CD4-positive, alpha-beta T cell treated with Interleukin-21 for 1 hour (primary cell): ENCODE measurements at places on chromosomes 4 and X.

DNA sequence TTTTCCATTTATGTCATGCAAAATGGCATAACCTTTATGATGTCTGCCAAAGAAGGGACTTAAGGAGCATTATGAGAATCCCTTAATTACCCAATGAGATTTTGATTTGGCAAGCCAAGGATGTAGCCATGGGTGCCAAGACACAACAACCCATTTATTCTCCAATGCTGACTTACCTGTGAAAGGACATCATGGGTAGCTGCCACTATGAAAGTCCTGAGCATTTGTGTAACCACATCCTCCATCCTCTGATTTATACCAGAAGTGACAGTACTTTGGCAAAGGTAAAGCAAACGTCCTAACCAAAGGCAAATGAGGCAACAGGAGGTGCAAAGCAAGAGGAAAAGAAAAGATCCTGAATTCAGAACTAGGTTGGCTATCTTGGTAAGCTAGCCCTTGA lies 87.3 kb upstream of the EMCN start:
- DNase-seq, result no peak

- no peak for DNase-seq
These were observed 20.0 kb upstream of the MBNL3 start for GRCh38 chrX:132508834-132509233.

GRCh38 chr4:156596026-156596425 lies 375.6 kb downstream of the PDGFC start:
- no peak for DNase-seq

DNA sequence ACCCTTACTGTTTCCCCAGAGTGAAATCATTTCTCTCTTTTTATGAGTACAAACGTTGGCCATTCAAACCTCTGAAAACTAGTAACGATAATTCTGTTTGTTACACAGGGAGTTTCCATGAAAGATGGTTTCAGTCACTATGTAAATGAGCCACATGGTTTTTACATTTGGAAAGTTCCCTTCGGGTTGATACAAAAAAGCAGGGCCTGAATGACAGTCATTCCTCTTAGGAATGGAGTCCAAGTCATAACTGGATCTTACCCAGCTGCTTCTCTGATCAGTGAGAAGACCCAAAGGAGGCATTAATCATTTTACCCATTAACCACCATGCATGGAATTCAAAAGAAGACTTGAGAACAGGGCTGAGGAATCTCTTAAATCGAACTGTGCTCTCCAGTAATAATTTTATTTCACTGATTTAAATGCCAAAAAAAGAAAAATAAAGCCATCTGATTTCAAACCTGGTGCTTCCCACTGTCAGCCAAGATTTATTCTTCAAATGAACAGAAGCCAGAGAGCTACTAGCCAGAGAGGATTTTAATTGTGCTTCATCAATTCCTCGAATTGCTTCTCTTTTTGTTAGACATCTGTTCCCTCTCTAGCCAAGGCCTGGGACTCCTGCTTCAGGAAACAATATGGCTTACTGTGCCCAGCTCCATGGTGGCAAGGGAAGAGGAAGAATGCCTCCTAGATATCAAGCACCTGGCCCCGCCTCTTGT lies 3.2 kb downstream of the SOWAHB start:
- DNase-seq, result no peak

GRCh38 chrX:110733166-110733565 lies 62.5 kb downstream of the CHRDL1 start:
- DNase-seq, result no peak

GRCh38 chrX:37871626-37872302 lies 24.4 kb upstream of the DYNLT3 start:
- no peak for DNase-seq

DNA sequence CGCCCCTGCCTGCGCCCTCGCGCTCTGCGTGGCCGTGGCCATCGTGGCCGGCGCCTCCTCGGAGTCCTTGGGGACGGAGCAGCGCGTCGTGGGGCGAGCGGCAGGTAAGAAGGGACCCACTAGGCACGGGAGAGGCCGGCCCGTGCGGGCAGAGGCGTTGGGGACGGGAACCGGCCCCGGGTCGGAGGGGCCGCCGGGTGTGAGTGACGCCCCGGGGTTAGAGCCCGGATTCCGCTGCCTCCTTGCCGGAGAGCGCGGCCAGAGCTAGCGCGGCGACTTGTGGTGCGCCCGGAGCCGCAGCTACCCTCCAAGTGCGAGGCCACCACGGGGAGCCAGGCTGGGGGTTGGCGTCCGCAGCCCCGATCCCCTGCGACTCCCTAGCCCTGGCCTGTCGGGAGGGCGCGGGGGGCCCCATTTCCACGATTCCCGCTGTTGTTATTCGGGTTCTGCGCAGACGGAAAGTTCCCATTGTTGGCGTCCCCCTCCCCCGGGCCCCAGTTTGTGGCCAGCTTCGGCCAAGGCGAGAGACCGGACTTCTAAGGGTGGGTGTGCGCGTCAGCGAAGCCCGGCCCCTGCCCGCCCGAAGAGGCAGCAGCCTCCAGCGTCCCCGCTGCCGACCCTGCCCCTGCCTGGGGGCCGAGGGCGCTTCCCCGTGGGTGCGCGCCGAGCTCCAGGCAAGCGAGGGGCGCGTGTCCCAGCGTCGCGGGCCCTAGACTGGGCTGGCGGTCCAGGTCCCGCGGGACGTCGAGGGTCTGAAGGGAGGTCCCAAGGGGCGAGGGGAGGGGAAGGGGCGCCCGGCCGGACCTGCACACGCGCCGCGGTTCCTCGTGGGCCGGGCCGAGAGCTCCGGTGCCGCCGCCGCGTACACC lies 1.1 kb downstream of the FGFR3 start:
- no peak for DNase-seq

- DNase-seq, result no peak
These were observed 205.5 kb upstream of the MBNL3 start for GRCh38 chrX:132694382-132694781.

DNA sequence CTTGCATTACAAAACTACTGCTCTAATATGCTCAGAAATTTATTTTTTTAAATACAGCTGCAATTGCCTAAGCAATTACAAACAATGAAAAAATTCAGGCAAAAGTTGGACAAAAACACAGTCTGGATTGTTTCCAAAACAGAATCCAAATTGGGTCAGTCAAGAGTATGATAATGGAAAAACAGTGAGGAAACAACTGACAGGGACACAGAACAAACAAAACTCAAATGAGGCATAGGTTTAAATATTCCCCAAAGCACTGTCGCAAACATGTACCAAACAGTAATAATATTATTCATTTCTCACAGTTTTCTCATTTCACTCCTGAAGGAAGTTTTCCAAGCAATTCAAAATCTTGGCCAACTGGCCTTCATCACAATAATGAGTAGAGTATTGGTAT lies 386.6 kb downstream of the CENPC start:
- no peak for DNase-seq

DNA sequence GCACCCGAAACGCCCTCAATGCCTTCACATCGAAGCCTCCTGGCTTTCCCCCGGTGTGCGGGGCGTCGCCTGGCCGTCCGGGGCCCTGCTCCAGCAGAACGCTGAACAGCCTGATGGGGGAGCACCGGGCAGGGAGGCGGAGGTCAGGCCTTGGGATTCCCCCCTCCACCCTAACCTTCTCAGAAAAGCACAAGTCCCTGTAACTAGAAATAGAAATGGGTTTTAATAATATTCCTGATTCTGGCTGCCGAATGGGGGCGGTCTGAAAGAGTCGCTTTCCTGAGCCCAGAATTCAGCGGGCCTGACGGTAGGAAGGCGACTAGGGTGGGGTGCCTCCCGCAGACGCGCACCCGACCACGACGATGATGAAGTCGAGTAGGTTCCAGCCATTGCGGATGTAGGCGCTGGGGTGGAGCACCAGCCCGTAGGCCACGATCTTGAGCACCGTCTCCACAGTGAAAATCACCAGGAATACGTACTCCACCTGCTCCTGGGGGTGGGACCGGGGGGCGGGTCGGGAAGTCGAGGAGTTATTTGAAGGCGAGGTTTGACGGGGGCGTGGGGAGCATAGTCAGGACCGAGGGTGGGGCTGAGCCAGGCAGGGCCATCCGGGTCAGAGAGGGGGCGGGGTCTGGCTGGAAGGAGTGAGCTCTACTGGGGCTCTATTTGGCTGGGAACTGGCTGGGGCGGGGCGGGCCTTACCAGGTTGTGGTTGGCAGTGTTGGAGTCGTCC lies 2.5 kb downstream of the CACNA1F start:
- DNase-seq, result peak; percentile 68

- no peak for DNase-seq
These were observed 24.9 kb upstream of the RNF150 start for GRCh38 chr4:141158219-141158618.

GRCh38 chrX:10104958-10105658 lies 51.7 kb upstream of the CLCN4 start:
- DNase-seq, result no peak

DNA sequence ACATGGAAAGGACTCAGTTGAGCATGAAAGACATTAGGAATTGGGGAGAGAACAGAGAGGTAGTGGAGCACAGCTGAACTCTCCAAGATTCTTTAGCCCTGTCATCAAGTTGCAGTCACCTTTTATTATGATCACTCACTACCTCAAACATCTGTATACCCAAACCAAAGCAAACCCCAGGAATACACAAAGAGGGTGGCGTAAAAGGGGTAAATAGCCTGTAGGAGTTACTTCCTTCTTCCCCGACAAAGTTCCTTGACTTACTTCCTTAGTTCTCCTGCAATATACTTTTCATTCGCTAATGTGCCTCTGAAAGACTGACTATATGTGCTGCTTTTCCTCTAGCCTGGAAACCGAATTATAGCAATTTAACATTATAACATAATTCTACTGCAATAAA lies 159.9 kb downstream of the SPRY1 start:
- DNase-seq, result no peak

DNA sequence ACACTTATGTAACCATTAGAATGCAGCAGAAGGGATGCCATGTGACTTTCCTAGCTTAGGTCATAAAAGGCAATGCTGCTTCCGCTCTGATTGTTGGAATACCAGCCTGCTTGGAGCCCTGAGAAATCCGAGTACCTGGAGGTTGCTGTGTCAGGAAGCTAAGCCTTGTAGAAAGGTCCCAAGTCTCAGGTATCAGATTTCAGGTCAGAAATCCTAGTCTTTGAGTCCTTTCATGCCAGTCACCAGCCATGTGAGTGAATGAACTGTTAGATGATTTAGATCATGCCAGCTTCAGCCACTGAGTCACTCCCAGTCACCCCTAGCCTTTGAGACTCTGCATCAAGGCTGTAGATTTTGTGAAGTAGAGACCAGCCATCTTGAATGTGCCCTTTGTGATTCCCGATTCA lies 23.5 kb downstream of the RAP1GDS1 start:
- DNase-seq, result no peak

DNA sequence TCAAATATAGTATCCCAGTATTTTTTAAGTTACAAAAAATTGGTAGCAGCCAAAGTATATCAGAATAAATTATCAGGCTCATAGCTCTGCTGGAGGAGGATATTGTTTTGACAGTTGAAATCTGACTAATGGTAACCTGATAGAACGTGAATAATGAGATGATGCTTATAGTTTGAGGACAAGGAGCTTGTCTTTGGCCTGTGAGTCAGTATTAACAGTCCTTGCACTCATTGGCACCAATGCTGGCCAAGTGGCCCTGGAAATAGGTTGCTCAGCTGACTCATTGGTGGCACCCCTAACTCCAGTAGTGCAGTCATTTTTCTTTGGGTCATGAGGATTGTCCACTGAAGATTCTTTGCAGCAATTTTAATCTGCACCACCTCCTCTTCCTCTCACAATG lies 203.3 kb upstream of the JADE1 start:
- DNase-seq, result no peak

GRCh38 chrX:125289920-125290319 lies 29.8 kb upstream of the TEX13C start:
- DNase-seq, result no peak

DNA sequence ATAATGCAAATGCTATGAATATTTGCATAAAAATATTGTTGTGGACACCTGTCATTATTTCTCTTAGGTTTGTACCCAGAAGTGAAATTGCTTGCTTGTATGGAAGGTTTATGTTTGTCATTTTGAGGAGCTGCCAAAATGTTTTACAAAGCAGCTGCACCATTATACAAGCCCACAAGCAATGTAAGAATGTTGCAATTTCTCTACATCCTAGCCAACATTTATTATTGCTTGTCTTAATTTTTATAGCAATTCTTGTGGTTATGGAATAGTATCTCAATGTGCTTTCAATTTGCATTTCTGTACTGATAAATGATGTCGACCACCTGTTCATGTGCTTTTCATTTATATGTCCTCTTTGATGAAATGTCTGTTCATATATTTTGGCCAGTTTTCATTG lies 18.7 kb upstream of the RBMX start:
- no peak for DNase-seq

GRCh38 chrX:39492497-39493162 lies 605.1 kb downstream of the BCOR start:
- DNase-seq, result no peak

GRCh38 chrX:10246297-10246696 lies 89.5 kb downstream of the CLCN4 start:
- DNase-seq, result no peak

DNA sequence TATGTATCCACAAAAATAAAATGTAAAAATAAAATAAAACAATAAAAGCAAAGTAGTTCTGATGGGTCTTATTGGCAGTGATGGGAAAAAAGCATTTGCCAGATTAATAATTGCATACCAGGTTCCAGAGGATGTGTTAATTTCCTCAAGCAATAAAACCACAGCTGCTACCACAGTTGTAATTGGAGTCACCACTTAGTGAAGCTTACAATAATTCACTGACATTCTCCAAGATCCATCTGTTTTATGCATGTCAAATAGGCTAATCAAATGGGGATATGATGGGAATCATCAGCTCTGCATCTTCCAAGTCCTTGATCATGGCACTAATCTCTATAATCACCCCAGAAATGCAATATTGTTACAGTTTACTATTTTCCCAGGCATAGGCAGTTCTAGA lies 123.5 kb upstream of the EMCN start:
- DNase-seq, result no peak
